T follicular helper cell (primary cell): ENCODE measurements at places on chromosomes 12 and 14.

DNA sequence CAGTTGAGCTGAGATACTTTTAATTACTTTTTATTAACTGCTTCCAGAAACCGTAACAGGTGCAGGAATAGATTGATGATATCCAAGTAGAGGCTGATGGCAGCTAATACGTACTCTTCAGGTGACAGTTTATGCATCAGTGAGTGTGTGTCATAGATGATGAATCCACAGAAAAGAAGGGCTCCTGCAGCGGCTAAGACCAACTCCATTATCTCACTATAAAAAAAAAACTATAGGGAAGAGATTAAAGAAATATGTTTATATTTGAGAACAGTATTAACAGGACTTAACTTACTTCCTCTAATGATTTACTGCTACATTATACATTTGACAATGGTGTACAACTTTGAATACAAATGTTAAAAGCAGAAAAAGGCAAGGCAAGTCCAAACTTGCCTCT is 7.4 kb upstream of the LLPH start:
- DNase-seq = no peak

- no peak for DNase-seq
These were observed 9.9 kb downstream of the LRRC74A start for GRCh38 chr14:76836029-76836630.

DNA sequence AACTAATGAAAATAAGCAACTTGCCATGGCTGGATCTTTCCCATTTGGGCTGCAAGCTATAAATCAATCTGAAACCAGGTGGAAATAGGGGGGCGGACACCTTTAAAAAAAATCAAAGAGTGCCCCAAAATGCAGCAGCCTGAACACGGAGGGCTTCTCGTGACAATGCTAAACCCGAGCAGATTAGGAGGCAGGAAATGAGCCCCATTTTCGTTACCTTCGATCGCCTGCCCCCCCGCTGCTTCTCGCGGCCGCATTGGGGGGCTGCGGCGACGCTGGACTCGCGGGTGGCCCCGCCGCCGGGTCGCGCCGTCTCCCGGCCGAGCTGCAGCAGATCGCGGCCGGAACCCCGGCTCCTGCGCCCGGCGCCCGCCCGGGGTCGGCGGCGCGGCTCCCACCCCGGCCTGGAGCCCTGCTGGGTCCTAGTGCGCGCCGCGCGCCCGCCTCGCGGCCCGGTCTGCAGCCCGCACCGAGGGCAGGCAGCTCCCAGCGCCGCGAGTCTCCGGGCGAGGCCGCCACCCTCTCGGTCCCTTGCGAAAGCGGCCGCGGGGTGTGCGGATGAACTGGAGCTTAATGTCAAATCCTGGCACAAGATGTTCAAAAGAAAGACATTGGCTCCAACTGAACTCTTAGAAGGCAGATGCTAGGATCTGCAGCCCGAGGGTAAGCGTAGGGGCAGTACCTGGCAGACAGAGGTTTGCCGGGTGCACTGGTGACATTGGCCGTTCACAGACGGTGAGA is 201.9 kb upstream of the FOXN3 start:
- DNase-seq = peak; percentile 38

DNA sequence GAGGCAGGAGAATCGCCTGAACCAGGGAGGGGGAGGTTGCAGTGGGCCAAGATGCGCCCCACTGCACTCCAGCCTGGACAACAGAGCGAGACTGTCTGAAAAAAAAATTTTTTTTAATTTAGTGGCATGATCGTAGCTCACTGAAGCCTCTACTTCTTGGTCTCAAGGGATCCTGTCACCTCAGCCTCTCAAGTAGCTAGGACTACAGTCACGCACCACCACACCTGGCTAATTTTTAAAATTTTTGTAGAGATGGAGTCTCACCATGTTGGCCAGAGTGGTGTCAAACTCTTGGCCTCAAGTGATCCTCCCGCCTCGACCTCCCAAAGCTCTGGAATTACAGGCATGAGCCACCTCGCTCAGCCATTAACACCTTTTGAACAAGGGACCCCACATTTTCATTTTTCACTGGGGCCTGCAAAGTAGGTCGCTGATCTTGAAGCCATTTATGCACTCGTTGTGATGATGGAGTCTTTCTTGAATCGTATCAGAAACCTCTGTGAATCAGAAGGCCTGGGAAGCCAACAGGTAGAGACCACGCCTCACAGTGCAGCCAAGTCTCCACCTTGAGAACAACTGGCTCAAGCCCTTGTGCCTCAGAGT is 5.9 kb downstream of the HCAR1 start:
- no peak for DNase-seq

DNA sequence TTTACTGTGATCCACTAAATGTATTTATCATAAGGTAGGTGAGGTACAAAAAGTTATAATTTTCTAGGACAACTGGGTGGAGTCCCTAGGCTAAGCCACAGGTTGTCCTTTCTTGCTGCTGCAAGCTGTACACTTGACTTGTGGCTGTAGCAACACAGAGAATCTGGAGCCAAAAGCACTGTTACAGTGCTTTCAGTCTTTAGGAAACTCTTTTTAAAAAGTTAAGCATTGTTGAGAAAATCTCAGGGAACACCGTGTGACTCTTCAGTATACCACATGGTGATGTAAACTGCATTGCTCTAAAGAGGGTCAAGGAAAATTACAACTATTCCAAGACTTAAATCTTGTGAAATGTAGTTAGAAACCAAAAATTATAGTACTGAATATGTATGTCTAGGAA is 11.4 kb downstream of the SLC15A5 start:
- DNase-seq = no peak

DNA sequence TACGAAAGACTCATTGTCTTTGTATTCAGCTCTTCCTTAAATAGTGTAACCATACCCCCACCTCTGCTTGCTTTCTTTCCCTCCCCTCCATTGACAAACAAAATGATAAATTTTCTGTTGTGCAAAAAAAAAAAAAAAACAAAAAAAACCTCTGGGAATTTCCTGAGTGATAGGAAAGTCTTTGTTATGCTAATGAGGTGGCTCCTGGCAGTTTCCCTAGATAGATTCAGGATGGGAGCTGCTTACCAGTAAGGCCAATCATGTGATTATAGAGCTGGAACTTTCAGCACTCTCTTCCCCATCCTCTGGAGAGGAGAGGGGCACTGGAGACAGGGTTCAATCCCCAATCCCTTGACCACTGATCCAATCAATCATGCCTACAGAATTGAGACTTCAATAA is 120.5 kb downstream of the NUAK1 start:
- no peak for DNase-seq

DNA sequence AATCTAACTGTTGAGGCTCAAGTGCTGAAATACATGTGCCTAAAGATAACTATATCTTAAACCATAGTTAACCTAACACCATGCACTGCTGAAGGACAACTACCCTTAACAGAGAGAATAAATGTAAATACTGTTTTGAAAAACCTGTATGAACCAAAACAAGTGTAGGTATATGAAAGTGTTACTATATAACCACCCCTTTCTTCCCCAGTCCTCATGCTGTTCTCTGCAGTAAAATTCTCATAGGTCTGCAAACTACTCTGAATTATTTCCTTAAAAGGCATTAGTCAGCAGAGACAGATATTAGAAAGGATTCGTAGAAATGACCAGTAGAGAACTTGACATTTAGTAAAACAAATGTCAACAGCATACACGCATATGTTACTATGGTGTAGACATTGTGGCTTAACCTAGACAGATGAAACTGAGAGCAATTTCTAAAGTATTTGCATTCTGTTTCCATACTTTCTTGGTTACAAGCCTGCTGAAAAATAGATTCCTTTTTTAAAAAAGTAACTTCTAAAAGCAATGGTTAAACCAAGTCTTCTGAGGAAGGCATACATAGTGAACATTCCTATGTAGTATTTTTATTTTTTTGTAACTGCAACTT is 13.9 kb downstream of the CSRP2 start:
- no peak for DNase-seq

DNA sequence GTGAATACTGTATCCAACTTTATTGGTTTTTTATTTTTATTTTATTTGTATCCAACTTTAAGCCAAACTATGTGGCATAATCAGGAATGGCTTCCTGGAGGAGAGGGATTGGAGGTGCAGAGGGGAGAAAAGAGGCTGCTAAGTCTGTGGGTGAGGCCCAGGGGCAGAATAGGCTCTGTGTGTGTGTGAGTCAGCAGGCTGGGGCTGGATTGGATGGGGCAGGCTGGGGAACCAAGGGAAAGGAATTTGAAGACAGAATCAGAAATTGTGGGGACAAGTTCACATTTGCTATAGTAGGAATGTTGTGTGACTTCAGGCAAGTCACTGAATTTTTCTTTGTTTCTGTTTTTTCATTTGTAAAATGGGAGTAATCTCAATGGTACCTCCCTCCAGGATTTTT is 12.8 kb upstream of the RILPL1 start:
- no peak for DNase-seq

GRCh38 chr14:32561520-32561919 is 232.4 kb downstream of the AKAP6 start:
- no peak for DNase-seq

- DNase-seq = no peak
These were observed 30.5 kb downstream of the DPF3 start for GRCh38 chr14:72863216-72864006.

DNA sequence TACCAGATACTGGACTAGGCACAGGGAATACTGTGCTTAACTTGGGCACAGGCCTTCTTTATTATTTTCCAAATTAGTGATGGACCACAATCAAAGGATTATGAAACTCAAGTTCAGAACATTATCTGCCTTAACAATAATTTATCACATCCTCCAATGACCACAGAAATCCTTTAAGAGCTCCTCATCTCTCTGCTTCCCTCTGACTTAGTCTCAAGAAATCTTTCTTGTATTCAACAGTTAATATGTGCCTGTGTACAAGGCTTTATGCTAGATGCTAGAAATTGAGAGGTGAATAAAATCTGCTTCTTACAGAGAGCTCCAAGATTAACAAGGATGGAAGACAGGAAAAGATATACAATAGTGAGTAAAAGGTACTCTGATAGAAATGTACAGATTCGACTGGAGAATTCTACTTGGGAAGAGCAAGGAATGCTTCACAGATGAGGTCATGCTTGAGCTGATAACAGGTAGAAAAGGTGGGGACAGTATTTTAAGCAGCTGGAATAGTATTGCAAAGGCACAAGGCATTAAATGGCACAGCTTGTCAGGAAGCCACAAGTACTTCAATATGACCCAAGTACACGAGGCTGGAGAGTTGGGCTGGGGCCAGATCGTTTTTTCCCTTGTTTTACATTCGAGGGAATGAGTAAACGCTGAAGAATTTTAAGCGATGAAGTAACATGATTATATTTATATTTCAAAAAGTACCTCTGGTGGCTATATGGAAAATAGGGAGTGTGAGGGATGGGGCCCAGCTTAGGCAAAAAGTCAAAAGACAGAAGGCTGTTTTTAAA is 55.1 kb upstream of the ARID2 start:
- no peak for DNase-seq

- no peak for DNase-seq
These were observed 63.9 kb upstream of the PTGR2 start for GRCh38 chr14:73787486-73788316.

DNA sequence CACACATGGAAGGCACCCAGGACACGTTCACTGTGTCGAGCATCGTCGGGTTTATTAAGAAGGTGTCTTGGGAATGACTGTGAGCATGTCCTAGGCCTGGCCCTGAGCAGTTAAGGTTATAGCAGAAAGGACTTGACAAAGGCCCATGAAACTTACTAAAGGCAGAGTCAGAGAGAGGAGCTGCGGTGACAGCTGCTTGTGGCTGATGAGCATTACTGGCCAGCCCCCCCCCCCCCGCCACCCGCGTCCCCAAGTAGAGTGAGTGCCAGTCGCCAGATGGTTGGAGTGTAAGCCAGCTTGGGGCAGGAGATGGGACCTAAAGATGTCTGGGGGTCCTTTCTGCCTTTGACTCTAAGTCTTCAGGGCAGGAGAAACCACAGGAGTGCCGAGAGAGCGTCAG is 169.9 kb downstream of the TSPAN9 start:
- DNase-seq = no peak

DNA sequence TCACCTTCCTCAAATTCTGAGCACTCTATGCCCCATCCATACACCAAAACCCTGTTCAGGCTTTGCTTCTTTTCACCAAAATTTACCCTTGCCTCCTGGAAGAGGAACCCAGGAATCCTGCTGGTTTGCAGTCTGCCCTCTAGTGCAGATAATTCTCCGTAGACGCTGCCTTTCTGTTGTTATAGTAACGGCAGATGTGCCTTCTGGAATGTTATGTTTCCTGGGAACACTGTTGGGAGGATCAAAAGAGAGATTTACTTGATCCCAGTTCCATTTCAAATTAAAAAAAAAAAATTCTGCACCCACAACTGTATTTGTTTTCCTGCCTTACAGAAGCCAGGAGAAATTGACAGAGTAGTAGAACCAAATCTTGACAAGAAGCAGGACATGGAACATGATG is 104.2 kb upstream of the RMST start:
- DNase-seq = no peak

DNA sequence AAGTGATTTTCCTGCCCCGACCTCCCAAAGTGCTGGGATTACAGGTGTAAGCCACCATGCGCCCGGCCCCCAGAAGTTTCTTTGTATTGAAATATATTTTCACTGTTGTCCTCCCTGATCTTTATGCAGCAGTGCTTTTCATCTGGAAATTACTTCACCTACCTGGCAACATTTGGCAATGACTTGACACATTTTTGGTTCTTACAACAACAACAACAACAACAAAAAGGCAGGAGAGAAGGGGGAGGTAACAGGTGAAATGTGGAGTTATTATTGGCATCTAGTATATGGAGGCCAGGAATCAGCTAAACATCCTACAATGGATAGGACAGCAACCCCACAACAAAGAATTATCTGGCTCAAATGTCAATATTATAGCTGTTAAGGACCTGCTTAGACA is 13.9 kb downstream of the FANCM start:
- no peak for DNase-seq

GRCh38 chr12:52229836-52230343 is 3.2 kb upstream of the KRT7 start:
- no peak for DNase-seq

DNA sequence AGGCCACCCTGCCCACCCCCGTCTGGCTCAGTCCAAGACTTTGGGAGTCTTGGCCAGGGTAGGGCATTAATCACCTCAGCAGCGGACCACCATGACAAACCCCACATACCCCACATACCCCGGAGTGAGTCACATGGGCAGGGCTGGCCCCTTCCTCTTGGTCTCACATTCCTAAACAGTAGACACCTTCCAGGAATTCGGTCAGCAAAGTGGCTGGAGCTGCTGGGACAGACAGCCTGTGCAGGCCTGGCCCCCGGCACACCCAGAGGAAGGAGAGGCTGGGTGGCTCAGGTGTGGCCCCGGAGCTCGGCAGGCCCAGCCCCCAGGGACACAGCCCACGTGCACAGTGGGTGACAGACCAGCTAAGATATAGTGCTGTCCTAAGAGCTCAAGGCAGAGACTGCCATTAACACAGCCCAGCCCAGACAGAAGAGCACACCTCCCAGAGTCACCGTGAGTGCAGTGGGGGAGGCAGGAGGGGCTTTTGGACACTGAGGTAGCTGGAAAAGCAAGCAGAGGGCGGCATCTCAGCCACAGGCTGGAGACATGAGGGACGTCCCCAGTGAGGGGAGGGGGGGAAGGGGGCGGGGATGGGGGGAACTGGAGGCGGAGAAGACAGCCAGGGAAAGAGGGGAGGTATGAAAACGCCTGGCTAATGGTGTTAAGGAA is 24.0 kb downstream of the CCDC85C start:
- DNase-seq = no peak
